ENCODE measurements at places on chromosomes 11 and 22.

DNA sequence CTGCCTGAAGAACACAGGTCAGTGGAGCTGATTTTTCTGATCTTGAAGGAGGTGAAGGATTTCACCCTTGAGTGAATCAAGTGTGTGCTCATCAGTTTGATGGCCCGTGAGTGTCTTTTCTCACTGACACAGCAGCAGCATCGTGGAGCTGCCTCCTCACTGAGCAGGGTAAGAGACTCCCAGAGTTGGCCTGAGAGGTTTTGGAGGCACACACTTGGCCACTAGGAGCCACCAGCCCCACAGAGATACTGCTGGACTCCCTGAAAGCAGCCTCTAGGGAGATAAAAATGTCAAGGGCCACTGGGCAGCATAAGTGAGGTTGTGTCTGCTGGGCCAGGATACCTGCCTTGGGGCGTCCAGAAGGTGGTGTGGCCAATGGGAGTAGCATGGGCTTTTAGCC is 245.4 kb downstream of the GRIK4 start:
- DNase-seq = no peak

- DNase-seq = peak; percentile 70
Measured at GRCh38 chr22:38172832-38173640, 8.6 kb downstream of the PLA2G6 start.

GRCh38 chr11:107840129-107840484 is 18.5 kb downstream of the SLC35F2 start:
- DNase-seq = peak; percentile 69

GRCh38 chr11:41861838-41862237 is 402.4 kb upstream of the LRRC4C start:
- DNase-seq = no peak

GRCh38 chr11:126359431-126360048 is 4.1 kb downstream of the ST3GAL4 start:
- no peak for DNase-seq

- DNase-seq = no peak
Measured at GRCh38 chr11:85472953-85473352, 154.2 kb downstream of the DLG2 start.

- no peak for DNase-seq
Measured at GRCh38 chr11:69353696-69354544, 60.0 kb downstream of the MYEOV start.
